ENCODE measurements at places on chromosomes 13 and 19.

GRCh38 chr13:33364192-33364591 lies 78.6 kb upstream of the STARD13 start:
- no peak for DNase-seq

GRCh38 chr13:36453516-36453915 lies 21.2 kb downstream of the CCNA1 start:
- DNase-seq, result no peak

DNA sequence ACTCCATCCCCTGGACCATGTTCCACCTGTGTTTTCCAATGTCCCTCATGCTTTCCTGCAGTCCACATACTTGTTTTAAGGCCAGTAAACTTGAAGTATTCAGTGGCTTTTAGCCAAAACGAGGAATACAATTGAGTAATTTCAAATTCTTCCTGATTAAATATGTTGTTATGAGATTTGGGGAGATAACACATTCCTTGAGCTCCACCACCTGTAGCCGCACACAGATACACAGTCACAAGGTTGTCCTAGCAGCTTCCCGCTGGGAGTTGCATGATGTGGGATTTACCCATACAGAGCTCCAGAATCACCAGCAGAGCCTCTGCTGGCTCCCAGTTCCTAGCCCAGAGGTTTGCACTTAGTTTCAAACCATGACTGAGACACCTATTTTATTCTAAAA lies 53.6 kb upstream of the FRY start:
- DNase-seq, result no peak

DNA sequence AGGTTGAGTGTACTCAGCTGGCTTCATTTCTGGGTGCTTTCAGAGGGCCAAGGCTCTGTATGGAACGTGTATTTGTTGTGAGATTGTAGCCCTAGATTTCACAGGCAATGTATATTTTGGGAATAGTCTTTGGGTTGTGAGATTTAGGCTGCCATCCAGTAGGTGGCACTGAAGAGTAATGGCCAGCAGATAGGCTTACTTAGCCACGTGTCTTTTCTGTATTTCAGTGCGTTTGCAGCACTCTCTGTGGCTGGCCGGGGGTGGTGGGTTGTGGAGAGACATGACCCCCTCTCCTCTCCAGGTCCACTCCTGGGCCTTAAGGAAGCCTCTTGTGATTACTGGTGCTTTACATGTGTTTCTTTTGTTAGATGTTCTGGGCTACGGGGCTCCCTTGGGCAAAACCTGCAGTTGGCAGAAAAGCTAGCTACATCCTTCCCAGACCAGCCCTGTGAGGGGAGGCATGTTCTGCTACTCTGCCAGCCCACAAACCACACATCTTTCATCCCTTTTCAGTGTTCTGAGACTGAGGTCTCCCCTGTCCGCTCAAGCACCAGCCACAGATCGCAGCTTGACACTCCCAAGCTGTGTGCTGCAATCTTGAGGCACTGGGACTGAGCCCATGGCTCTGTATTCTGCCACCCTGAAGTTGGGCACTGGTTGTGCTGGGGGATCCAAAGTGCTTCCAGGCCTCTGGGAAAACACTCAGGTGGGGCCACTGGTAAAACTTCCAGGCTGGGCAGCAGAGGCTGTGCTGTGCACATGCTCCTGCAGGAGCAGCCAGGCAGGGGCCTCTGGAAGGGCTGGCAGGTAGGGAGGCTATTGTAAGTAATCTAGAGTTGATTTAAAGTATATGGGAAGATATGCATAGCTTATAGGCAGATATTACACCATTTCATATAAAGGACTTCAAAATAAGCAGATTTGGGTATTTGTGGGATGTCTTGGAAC lies 1096.8 kb upstream of the PCDH20 start:
- DNase-seq, result no peak

- DNase-seq, result no peak
Measured at GRCh38 chr19:27746691-27747380, 1466.1 kb downstream of the UQCRFS1 start.

GRCh38 chr19:46659151-46660007 lies 1.6 kb downstream of the DACT3 start:
- DNase-seq, result no peak

- no peak for DNase-seq
Measured at GRCh38 chr19:30154410-30154809, 212.4 kb downstream of the URI1 start.

- no peak for DNase-seq
Measured at GRCh38 chr13:24050796-24051715, 109.5 kb upstream of the SPATA13 start.

- DNase-seq, result no peak
Measured at GRCh38 chr13:93325303-93326233, 99.0 kb downstream of the GPC6 start.

GRCh38 chr19:29963576-29963975 lies 21.5 kb downstream of the URI1 start:
- no peak for DNase-seq

GRCh38 chr19:2942928-2943640 lies 1.7 kb downstream of the ZNF77 start:
- DNase-seq, result no peak
